Right renal cortex interstitium (tissue), 3 donors: ENCODE measurements at places on chromosomes 12 and 14. TPM values are rescaled to one million over a fixed set of nuclear protein-coding genes. Genes with fewer than 3 reads are reported as not detected.

The DLK1 gene
- polyA plus RNA-seq: 4.4 TPM

The ANO2 gene
- polyA plus RNA-seq: 4.0 TPM

- no peak for DNase-seq
These were observed 24.4 kb upstream of the E2F7 start for GRCh38 chr12:77089686-77090220.

The CD163L1 gene
- polyA plus RNA-seq: 1.9 TPM

DNA sequence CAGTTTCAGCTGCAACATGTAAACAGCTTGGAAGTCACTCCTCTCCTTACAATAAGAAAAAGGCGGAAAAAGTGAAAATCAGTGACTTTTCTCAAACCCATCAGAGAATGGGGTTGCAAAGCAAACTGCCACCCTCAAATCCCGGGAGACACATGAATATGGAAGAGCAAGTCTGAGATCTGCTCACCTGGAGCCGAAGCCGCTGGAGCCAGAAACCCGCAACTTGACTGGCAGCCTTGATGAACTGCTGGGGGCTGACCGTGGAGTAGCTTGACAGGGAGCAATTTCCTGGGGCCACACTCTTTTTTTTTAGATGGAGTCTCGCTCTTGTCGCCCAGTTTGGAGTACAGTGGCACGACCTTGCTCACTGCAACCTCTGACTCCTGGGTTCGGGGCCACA lies 208.2 kb downstream of the KIF26A start:
- no peak for DNase-seq
